Activated T-helper 17 cell treated with anti-CD3 and anti-CD28 coated beads, Interleukin-2, amount 50 U/mL, for 72 hours (primary cell): ENCODE measurements at places on chromosomes 16 and 17. TPM values are rescaled to one million over a fixed set of nuclear protein-coding genes. Genes with fewer than 3 reads are reported as not detected.

Gene PLCD3
- 3.1 TPM for total RNA-seq

Gene SPAG7
- 71.6 TPM for total RNA-seq

Gene CBLN1
- total RNA-seq, result not detected

Gene C16orf92
- total RNA-seq, result not detected

Gene C17orf100
- 1.1 TPM for total RNA-seq

Gene CCL17
- 7.8 TPM for total RNA-seq

Gene ZNF18
- 5.7 TPM for total RNA-seq

- ATAC-seq, result no peak
Observed at GRCh38 chr17:45849536-45849990, 4.9 kb downstream of the SPPL2C start.

DNA sequence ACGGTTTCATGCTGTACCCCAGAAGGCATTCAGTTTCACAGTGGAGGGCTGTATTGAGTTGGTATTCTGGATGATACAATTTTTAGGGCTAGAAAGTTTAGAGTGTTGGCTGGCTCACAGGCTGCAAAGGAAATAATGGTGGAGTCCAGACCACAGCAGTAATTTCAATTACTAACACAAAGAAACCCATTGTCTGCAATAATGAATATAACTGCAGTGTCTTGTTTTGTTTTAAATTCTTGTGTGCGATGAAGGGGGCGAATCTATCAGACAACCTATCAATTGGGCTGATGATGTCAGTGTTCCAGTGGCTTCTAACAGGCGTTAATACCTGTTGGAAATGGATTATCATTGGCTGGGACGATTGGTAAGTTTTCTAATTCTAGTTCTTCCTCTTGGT lies 1.5 kb downstream of the SP2 start:
- no peak for ATAC-seq

- no peak for ATAC-seq
Observed at GRCh38 chr16:49658531-49658930, 197.4 kb downstream of the ZNF423 start.

GRCh38 chr16:25625620-25626019 lies 66.1 kb upstream of the HS3ST4 start:
- no peak for ATAC-seq

- peak; percentile 76 for ATAC-seq
Observed at GRCh38 chr16:84088695-84089395, 27.9 kb downstream of the MBTPS1 start.

DNA sequence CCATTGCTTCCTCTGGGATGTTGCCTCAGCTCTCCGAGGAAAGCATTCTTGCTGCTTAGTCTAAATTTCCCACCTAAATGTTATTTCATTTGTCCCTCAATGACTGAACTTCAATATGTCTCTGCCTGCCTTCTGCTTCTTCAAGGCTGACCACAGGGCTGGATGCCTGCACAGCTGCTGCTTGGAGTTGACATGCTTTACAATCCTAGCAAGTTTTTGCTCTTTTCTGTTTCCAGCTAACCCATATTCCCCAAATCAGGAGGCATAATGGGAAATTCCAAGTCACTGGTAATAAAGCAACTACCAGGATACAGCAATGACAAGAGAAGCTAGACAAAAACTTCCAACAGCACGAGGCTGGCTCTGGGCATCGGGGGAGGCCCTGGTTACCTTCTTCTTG lies 48.9 kb downstream of the GTF3C1 start:
- ATAC-seq, result no peak

DNA sequence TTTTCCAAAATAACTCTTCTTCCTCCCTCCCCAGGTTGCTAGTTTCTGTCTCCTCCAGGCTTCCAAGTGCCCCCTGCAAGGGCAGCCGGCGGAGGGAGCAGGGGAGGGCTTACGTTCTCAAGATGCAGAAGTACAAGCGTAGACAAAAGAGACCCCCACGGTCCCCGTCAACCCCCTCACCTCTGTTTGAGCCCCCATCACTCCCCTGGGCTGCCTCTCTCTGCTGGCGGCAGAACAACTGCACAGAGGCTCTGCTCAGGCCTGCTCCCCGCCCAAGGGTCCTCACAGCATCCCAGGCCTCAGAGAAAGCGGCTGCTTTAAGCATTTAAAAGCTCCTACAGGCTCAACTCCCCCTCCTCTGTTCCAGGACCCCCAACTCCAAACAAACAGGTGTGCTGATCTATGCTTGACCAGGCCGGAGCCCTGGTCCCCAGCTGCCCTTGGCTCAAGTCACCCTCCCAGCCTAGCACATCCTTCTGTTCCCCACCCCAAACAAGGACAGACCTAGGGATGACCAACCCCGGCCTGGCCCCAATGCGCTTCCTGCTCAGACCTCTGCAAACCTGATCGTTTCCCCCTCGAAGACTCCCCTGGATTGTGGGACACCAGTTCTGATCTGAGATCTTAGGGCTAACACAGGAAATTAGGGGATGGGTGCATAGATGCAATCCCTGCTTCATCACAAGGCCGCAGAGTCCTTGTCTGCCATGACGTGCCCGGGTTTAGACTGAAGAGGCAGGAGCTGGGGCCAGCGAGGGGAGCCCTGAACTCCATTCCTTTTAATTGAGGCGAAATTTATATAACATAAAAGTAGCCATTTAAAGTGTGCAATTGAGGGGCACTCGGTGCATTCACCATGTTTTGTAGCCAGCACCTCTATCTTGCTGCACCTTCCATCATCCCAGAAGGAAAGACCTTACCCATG lies 17.2 kb upstream of the RBFOX3 start:
- no peak for ATAC-seq

DNA sequence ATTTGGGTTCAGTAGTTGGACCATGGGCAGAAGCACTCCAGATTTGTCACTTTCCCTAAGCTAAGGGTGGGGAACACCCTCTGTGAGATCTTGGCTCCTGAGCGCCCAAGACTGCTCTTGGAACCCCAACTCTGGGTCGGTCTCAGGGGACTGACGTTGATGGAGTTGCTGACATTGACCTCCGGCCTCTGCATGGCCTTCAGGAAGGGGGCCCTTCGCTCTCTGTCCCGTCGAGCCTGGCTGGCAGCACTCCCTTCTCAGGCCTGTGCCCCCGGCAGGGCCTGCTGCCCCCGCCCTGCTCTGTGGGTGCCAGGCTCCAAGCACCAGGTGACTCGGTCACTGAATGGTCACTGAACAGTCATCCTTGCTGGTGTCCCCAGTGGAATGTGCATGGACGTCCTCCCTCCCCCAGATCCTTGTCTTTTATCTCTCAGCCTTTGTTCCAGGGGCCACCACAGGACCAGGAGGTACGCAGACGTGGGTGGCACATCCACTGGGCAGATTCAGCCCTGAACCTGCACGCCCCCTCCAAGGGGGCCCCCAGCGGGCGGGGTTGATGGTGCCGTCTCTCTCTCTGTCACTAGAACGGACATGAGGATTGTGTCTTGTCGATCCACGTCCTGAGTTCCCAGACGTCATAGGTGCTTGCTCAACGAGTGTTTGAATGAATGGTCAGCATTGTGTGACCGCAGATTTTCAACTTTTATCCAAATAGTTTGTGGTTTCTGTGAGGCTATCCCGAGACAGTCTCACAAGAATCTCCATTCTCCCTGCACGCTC lies 314.5 kb downstream of the SEC14L1 start:
- no peak for ATAC-seq

GRCh38 chr17:41724476-41725050 lies 9.9 kb downstream of the HAP1 start:
- ATAC-seq, result no peak

DNA sequence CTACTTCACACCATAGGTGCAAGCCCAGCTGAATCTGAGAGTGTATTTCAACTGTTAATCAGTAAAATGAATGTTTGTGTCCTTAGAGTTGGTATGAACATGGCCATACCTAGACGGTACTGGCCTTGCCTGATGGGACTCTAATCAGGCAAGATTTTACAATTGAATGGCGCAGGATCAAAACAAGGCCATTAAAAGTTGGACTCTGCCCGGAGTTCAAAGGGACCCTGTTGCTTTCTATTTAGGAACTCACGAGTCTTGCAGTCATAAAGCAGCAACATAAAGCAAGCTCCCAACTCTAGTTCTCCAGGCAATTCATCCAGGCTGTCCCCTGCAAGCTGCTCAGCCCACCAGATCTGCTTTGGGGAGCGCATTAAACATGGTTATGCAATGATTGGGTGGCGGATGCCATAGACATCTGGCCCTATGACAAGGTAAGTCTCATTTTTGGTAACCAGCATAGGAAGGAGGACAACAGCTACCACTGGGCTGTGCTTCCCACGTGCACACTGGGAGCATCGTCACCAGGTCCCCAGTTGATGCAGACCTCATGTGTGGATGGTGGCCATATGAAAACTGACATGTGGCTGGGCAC lies 8.8 kb downstream of the TMEM186 start:
- ATAC-seq, result no peak

DNA sequence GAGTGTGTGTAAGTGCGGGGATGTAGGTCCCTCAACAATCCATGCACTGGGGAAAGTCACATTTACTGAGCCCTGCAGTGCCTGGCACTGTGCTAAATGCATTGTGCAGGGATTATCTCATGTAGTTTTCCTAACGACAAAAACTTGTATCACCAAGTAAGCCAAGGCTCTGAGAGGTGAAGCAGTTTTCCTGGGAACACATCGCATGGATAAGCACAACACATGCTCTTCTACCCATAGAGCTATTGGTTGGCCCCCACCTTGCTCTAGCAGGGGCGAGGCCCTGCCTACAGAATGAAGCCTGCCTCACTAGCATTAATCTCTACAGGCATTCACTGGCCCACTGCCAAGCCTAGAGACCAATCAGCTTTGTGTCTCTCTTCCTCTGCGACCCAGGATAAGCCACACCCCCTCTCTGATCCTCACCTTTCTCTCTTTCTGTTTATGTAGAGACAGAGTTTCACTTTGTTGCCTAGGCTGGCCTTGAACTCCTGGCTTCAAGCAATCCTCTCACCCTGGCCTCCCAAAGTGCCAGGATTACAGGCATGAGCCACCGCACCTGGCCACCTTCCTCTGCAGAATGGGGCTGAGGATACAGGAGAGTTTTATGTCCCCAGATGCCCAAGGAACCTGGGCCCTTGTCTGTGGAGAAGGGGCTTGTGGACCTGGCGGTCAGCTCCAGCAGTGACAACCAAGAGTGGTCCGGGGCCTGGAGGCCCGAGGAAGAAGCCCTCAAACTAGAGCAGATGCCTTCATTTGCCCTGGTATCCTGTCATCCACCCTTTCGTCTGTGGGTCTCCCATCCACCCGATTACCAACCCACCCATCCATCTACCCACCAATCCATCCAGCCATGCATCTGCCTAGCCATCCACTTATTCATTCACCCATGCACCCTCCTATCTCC lies 12.8 kb downstream of the CDH16 start:
- ATAC-seq, result peak; percentile 38

DNA sequence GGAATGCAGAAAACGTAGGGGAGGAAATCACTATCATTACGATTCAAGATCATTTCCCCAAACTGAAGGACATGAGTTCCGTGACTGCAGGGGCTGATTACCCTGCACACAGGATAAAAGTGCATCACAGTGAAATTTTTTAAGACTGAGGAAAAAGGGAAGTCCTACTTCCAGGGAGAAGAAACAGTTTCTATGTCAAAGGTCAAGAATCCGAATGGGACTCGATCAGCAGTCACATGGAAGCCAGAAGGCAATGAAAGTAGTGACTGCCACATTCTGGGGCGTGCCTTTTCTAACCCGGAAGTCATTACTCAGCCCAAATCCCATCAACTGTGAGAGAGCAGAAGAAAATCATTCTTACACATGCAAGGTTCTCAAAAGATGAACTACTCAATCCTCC lies 12.1 kb downstream of the ZZEF1 start:
- ATAC-seq, result no peak

- no peak for ATAC-seq
Observed at GRCh38 chr17:81039854-81040758, 5.2 kb downstream of the BAIAP2 start.

- ATAC-seq, result no peak
Observed at GRCh38 chr17:80660527-80661198, 116.0 kb downstream of the RPTOR start.

- ATAC-seq, result no peak
Observed at GRCh38 chr17:72165867-72166439, 45.1 kb downstream of the SOX9 start.

DNA sequence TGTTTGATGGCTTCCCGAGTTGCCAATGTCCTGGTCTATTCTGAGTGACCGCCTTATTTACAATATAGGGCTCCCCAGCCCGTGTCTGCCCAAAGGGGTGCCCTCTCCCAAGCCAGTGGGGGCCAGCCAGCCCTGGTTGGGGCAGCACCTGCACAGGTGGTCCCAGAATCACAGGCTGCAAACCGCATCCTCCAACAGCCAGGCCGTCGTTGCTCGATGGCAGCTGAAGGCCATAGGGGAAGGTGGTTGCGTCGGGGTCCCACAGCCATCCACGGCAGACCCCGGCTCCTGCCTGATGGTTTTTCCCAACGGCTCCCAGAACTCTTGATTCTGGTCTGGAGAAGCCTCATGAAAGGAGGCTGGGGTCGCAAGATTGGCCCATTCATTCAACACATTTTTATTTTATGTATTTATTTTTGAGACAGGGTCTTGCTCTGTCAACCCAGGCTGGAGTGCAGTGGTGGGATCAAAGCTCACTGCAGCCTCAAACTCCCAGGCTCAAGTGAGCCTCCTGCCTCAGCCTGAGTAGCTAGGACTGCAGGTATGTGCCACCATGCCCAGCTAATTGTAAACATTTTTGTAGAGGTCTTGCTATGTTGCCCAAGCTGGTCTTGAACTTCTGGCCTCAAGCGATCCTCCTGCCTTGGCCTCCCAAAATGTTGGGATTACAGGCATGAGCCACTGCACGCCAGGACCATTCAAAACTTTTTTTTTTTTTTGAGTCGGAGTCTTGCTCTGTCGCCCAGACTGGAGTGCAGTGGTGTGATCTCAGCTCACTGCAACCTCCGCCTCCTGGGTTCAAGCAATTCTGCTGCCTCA lies 79.0 kb upstream of the TOB1 start:
- no peak for ATAC-seq

GRCh38 chr16:48064971-48065370 lies 90.8 kb downstream of the ABCC12 start:
- no peak for ATAC-seq

GRCh38 chr17:1977583-1978395 lies 47.3 kb downstream of the RTN4RL1 start:
- ATAC-seq, result no peak

DNA sequence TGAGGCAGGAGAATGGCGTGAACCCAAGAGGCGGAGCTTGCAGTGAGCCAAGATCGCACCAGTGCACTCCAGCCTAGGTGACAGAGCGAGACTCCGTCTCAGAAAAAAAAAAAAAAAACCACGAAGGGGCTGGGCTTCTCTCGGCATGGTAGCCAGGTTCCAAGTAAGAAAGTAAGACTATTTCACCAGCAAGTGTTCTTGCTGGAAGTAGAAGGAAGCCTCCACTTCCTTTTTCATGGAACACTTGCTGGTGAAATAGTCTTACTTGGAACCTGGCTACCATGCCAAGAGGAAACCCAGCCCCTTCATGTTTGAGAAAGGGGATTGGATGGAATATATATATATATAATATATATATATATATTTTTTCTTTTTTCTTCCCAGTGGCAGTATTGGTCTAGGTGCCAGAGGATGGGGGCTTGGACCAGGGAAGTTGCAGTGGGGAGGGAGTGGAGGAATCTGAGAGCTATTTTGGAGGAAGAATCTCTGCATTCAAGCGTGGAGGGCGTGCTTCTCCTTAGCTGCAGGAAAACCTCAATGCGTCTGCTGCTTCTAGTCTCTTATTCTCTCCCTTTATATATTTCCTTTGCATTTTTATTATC lies 7.2 kb upstream of the N4BP1 start:
- ATAC-seq, result no peak

GRCh38 chr16:30992931-30993816 lies 8.2 kb downstream of the HSD3B7 start:
- no peak for ATAC-seq

GRCh38 chr16:2288726-2289125 lies 20.8 kb upstream of the RNPS1 start:
- no peak for ATAC-seq
